Small intestine (tissue), 16 donors: ENCODE measurements at places on chromosomes 2 and 18. TPM values are rescaled to one million over a fixed set of nuclear protein-coding genes. Genes with fewer than 3 reads are reported as not detected.

The IL37 gene
- not detected for polyA plus RNA-seq

The POTEJ gene
- polyA plus RNA-seq, result 0.10 TPM

DNA sequence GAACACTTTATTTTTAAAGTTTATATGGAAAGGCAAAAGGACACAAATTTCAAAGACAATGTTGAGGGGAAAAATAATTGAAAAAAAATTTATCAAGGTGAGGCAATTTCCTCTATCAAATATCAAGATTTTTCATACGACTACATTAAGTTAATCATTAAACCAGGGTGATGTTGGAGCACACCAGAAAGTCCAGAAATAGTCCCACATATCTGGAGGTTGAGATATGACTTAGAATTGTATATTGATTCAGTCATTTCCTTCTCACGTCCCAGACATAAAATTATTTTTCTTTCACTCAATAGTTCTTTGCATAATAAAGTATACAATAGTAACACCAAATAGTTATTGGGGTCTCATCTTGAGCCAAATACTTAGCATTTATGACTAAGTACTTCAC, 605.1 kb downstream of the NUP35 start:
- H3K27ac ChIP-seq, result no peak overlapping the region
- no peak overlapping the region for H3K4me3 ChIP-seq
- H3K4me1 ChIP-seq, result no peaks in the 10 kb centered on the region
- no peak for DNase-seq
- H3K27me3 ChIP-seq, result no peaks in the 10 kb centered on the region

The MC5R gene
- polyA plus RNA-seq, result not detected

The HOXD13 gene
- not detected for polyA plus RNA-seq

GRCh38 chr2:69102041-69102593, 89.1 kb downstream of the ANTXR1 start:
- no peaks in the 10 kb centered on the region for H3K4me1 ChIP-seq
- no peak overlapping the region for H3K27ac ChIP-seq
- H3K36me3 ChIP-seq, result no peaks in the 10 kb centered on the region
- no peak for DNase-seq
- H3K27me3 ChIP-seq, result no peaks in the 10 kb centered on the region

- no peaks in the 10 kb centered on the region for H3K36me3 ChIP-seq
- DNase-seq, result no peak
- no peak overlapping the region for H3K4me3 ChIP-seq
- H3K4me1 ChIP-seq, result no peaks in the 10 kb centered on the region
- peaks cover 4% of the 10 kb centered on the region for H3K27me3 ChIP-seq
- H3K27ac ChIP-seq, result no peak overlapping the region
Measured at GRCh38 chr2:5982903-5983265, 290.7 kb downstream of the SOX11 start.

DNA sequence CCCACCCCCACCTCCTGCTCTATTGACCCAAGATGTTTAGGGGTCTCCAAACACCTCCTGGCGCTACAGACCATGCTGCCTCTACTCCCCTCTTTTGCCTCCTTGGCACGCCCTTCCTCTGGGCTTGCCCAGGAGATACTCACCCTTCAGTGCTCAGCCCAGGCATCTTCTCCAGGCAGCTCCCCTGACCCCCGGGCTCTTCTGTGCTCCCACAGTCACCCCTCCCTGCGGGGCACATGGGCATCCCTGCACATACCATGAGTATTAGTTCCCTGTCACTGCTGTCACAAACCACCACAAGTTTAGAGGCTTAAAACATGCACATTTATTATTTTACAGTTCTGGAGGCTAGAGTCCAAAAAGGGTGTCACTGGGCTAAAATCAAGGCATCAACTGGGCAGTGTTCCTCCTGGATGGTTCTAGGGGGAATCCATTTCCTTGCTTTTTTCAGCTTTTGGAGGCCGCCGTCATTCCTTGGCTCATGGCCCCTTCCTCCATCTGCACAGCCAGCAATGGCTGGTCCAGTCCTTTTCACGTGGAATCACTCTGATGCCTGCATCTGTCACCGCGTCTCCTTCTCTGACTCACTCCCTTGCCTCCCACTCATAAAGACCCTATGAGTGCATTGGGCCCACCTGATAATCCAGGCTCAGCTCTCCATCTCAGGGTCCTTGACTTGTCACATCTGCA, 230.4 kb upstream of the COPS8 start:
- H3K4me3 ChIP-seq, result no peak overlapping the region
- H3K27me3 ChIP-seq, result no peaks in the 10 kb centered on the region
- H3K4me1 ChIP-seq, result peaks cover 3% of the 10 kb centered on the region
- no peak overlapping the region for H3K27ac ChIP-seq

The SLC9A4 gene
- polyA plus RNA-seq, result not detected

DNA sequence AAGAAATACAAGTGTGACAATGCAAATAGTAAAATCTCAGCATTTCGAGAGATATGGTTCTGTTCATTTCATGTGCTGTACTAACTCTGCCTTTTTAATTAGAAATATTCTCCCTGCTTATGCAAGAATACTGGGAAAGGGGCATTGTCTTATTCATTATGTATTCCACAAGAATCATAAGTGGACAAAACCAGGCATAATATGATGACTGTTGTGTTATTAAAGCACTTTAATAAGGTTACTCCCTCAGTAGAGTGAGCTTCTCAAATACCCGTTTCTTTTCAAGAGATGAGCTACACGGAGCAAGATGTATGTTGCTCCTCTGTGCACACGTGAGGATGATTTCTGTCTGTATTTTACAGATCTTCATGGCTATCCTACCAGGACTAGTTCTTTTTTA, 638.7 kb upstream of the FANCL start:
- no peak overlapping the region for H3K4me3 ChIP-seq
- H3K36me3 ChIP-seq, result no peaks in the 10 kb centered on the region
- no peak overlapping the region for H3K27ac ChIP-seq
- H3K27me3 ChIP-seq, result no peaks in the 10 kb centered on the region
- DNase-seq, result no peak
- no peaks in the 10 kb centered on the region for H3K4me1 ChIP-seq

- H3K4me1 ChIP-seq, result no peaks in the 10 kb centered on the region
- peaks cover 11% of the 10 kb centered on the region for H3K36me3 ChIP-seq
- no peak for DNase-seq
- H3K27me3 ChIP-seq, result no peaks in the 10 kb centered on the region
- H3K4me3 ChIP-seq, result no peak overlapping the region
Measured at GRCh38 chr18:10760986-10761385, 235.2 kb downstream of the NAPG start.

The GLI2 gene
- 3.6 TPM for polyA plus RNA-seq

DNA sequence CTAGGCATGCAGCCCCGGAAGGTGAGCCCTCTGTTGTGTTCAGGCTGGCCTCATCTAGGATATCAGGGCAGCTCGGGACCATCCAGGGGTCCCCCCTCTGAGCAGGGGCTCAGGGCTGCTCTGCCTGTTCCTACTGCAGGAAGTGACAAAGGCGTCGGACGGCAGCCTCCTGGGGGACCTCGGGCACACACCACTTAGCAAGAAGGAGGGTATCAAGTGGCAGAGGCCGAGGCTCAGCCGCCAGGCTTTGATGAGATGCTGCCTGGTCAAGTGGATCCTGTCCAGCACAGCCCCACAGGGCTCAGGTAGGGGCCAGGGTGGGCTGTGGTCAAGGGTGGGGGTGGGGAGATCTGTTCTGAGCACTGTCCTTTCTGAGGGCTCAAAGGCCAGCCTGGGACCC, 13.1 kb downstream of the KCNIP3 start:
- H3K27me3 ChIP-seq, result no peaks in the 10 kb centered on the region
- no peaks in the 10 kb centered on the region for H3K36me3 ChIP-seq
- DNase-seq, result no peak

The CXCR4 gene
- 5.4 TPM for polyA plus RNA-seq

- no peak for DNase-seq
- H3K27me3 ChIP-seq, result no peaks in the 10 kb centered on the region
- no peaks in the 10 kb centered on the region for H3K4me1 ChIP-seq
- H3K4me3 ChIP-seq, result no peak overlapping the region
- H3K27ac ChIP-seq, result no peak overlapping the region
Measured at GRCh38 chr2:41066168-41066567, 614.3 kb upstream of the SLC8A1 start.

The AFG3L2 gene
- polyA plus RNA-seq, result 67.2 TPM

The NTSR2 gene
- not detected for polyA plus RNA-seq

DNA sequence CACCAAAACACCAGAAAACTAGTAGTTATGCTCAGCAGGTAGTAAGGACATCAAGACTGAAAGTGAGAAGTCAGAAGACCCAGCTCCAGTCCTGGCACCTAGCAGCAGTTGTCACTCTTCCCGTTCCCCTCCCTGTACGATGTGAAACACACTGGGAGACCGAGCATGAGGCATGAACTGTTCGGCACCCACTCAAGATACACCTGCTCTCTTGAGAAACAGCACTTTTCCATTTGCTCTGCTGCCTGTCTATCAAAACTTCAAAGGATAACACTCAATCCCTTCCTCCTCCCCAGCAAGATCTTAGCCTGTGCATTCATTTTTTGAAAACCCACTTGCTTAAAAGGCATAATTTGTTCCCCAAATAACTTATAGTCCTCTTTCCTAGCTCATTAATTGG, 123.9 kb downstream of the PLEKHM3 start:
- no peak overlapping the region for H3K4me3 ChIP-seq
- H3K27me3 ChIP-seq, result no peaks in the 10 kb centered on the region
- H3K4me1 ChIP-seq, result peaks cover 2% of the 10 kb centered on the region

- H3K27ac ChIP-seq, result no peak overlapping the region
- no peaks in the 10 kb centered on the region for H3K27me3 ChIP-seq
- H3K36me3 ChIP-seq, result no peaks in the 10 kb centered on the region
- no peak overlapping the region for H3K4me3 ChIP-seq
Measured at GRCh38 chr2:129623783-129624182, 355.7 kb upstream of the RAB6C start.

DNA sequence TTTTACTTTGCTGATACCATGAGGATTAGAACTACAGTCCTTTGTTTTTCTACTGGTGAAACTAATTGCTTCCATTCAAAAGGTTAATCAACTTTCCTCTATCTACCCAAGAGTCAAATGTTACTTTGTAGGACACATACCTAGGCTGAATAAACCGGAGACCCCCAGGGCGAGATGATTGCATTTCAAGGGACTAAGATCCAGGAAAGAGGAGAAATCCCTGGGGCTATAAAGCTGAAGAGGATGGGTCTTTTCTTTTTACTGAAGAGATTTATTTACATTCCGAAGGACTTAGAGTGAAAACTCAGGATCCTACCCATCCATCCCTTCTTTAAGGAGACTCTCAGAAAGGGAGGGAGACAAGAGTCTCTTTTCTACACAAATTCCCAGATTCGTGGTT, 331.9 kb downstream of the CDH19 start:
- DNase-seq, result no peak
- no peaks in the 10 kb centered on the region for H3K36me3 ChIP-seq
- no peaks in the 10 kb centered on the region for H3K27me3 ChIP-seq
- H3K4me1 ChIP-seq, result no peaks in the 10 kb centered on the region

DNA sequence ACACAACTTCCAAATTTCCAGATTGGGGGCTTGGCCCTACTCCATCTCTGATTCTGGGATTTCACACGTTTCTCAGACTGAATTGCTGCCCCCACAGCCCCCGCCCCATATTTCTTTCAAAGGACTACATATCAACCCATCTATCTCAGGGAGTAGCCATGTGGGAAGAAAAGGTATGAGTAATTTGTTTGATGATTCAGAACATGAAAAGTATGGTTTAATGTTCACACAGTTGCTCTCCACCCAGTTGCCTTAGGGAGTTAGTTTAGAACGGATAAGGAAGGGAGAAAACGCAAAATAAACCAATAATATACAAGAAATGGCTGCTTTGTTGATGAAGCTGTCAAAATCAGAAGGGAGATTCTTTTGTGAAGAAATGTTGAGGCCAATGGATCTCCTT, 145.1 kb downstream of the PIEZO2 start:
- H3K27me3 ChIP-seq, result no peaks in the 10 kb centered on the region
- no peak for DNase-seq
- H3K36me3 ChIP-seq, result no peaks in the 10 kb centered on the region

The CRYGD gene
- not detected for polyA plus RNA-seq

The PAX8 gene
- 3.8 TPM for polyA plus RNA-seq

DNA sequence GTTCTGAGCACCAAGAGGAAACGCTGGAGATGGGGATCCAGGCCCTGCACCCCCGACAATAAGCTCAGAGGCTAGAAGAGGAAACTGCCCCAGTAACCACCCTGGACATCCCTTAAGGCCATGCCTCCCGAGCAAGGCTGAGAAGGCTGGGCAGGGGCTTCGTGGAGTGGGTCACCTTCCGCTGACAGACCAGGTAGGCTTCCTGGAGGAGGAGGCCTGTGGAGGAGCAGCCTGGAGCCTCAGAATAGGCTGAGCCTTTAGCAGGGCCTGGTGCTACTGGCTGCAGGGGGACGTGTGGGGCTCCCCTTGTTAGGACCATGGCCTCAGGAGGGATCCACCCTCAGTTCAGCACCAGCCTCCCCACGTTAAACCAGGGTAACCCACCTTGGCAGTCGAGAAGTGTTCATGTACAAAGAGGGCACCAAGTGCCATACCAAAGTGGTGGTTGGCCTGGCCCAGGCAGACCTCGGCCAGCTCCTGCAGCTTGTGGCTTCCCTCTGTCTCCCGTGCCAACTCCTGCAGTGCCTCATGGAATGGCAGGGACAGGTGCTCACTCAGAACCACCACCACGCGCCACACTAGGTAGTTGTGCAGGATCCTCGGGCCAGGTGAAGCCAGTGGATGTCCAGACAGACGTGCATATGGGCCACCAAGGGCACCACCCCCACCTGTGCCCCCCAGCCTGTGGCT, 28.5 kb upstream of the ALPP start:
- no peak overlapping the region for H3K4me3 ChIP-seq
- H3K27ac ChIP-seq, result no peak overlapping the region
- DNase-seq, result no peak

The EFHD1 gene
- polyA plus RNA-seq, result 8.5 TPM

DNA sequence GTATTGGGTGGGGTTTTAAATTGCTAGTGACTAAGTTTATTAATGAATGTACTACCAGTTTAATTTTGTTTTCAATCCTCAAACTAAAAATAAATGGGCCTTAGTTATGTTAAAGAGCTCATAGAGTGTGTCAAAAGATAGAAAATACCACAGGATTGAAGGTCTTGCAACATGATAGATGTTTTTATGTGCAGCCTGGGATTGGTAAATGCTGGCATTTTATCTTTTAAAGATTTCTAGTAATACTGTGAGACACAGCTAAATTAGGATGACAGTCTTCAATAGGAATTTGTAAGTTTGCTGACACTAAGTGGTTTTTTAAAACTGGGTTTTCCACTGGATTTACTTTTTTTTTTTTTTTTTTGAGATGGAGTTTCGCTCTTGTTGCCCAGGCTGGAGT, 122.3 kb downstream of the HAUS1 start:
- H3K27me3 ChIP-seq, result no peaks in the 10 kb centered on the region
- peaks cover 2% of the 10 kb centered on the region for H3K4me1 ChIP-seq
- H3K4me3 ChIP-seq, result no peak overlapping the region
- H3K36me3 ChIP-seq, result peaks cover 7% of the 10 kb centered on the region

DNA sequence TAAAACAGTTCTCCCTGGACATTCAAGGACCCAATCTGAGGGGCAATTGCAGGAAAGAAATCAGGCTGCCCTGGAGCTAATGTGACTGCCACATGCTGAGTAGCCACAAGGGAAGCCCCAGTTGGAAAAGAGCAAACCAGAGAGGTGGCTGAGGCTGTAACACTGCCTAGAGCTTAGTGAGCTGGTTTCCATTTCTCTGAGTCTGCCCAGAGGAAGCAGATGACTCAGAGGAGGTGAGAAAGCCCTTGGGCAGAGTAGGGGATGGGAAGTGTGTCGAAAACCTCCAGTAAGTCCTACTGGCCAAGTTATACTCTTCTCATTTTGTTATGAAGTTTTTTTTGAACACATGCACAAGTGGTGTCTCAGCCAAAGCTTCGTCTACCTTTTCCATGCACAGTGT, 753.0 kb downstream of the CNTNAP5 start:
- no peaks in the 10 kb centered on the region for H3K36me3 ChIP-seq
- H3K4me3 ChIP-seq, result no peak overlapping the region
- no peak for DNase-seq
